ENCODE measurements at places on chromosomes 11 and 22. TPM values are rescaled to one million over a fixed set of nuclear protein-coding genes. Genes with fewer than 3 reads are reported as not detected.

- H3K4me3 ChIP-seq, result no peak overlapping the region
- H3K36me3 ChIP-seq, result no peaks in the 10 kb centered on the region
- no peak for DNase-seq
- H3K27ac ChIP-seq, result no peak overlapping the region
Measured at GRCh38 chr11:61076506-61077304, 25.6 kb upstream of the CD5 start.

GRCh38 chr11:64014356-64014755, 21.4 kb upstream of the FLRT1 start:
- peak; percentile 79 for DNase-seq
- H3K36me3 ChIP-seq, result no peaks in the 10 kb centered on the region
- H3K4me1 ChIP-seq, result no peaks in the 10 kb centered on the region
- no peak overlapping the region for H3K4me3 ChIP-seq
- H3K27me3 ChIP-seq, result no peaks in the 10 kb centered on the region

- no peaks in the 10 kb centered on the region for H3K27me3 ChIP-seq
- H3K4me3 ChIP-seq, result no peak overlapping the region
- DNase-seq, result no peak
Measured at GRCh38 chr11:70173018-70173417, 30.1 kb upstream of the FADD start.

DNA sequence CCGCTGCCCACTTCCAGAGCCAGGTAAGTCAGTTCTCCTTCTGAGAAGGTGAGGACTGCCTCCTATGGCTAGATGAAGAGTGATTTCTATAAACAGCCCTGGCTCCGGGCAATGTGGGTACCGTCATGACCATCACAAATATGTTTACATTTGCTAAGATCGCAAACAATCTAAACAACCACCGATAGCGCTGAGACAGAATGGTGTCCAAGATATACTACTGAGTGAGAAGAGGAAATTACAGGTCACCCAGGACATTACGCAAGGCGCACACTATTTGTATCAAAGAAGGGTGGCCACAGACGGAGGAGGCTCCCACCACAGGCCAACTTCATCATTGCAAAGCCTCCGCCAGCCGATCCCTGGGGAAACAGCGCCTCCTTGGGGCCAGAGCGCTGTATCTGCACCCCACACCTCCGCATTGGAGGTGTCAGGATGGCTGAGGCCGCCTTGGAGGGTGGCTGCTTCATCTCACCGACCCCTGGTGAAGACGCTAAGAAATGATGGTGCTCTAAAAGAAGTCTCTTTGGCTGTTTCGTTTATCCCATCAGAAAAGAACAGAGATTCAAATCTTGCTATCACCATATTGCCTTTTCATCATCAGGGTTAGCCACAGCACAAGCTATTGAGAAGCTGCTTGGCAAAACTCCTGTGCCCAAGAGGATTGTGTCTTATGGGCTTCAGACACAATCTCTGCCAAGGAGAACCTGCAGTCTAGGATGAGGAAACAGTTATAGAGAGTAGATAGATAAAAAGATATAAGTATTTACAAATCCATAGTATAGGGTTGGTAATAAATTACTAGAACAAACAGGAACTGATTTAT, 12.3 kb upstream of the ASRGL1 start:
- no peaks in the 10 kb centered on the region for H3K27me3 ChIP-seq
- no peaks in the 10 kb centered on the region for H3K36me3 ChIP-seq
- H3K4me1 ChIP-seq, result peaks cover 2% of the 10 kb centered on the region
- peak; percentile 55 for DNase-seq

Gene SAA4
- 1.3 TPM for total RNA-seq

Gene HEPN1
- total RNA-seq, result not detected

GRCh38 chr11:128021349-128022006, 565.9 kb downstream of the ETS1 start:
- peak; percentile 62 for DNase-seq
- H3K36me3 ChIP-seq, result no peaks in the 10 kb centered on the region
- no peak overlapping the region for H3K27ac ChIP-seq
- H3K4me3 ChIP-seq, result no peak overlapping the region
- H3K27me3 ChIP-seq, result no peaks in the 10 kb centered on the region

Gene ANO3
- total RNA-seq, result 1.5 TPM

- no peaks in the 10 kb centered on the region for H3K36me3 ChIP-seq
- H3K27ac ChIP-seq, result no peak overlapping the region
- H3K4me1 ChIP-seq, result peaks cover 3% of the 10 kb centered on the region
- DNase-seq, result no peak
- no peaks in the 10 kb centered on the region for H3K27me3 ChIP-seq
- H3K4me3 ChIP-seq, result no peak overlapping the region
Measured at GRCh38 chr11:131885431-131885830, 515.0 kb downstream of the NTM start.

Gene SEPTIN5
- 10.4 TPM for total RNA-seq

DNA sequence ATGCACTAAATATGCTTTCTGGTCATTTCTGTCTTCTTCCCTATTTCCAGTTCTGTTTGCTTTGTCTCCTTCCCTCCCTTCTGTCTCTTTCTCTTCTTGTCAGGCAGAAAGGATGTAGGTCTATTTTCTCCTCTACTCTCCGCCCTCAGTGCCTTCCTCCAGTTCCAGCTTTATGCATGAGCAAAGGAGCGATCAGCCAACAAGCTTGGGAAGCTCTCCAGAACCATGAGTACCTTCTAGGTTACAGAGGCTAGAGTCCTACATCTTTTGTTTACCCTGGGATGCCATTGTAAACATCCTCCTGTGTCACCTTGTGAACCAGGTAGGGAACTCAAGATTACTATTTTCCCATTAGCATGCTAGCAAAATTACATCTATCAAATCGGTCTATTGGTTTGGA, 7.9 kb upstream of the SPON1 start:
- H3K36me3 ChIP-seq, result no peaks in the 10 kb centered on the region
- H3K27ac ChIP-seq, result no peak overlapping the region
- H3K27me3 ChIP-seq, result no peaks in the 10 kb centered on the region
- DNase-seq, result no peak
- no peak overlapping the region for H3K4me3 ChIP-seq

GRCh38 chr11:113072237-113072858, 111.1 kb downstream of the NCAM1 start:
- no peaks in the 10 kb centered on the region for H3K4me1 ChIP-seq
- no peak for DNase-seq

GRCh38 chr22:38432264-38432663, 22.7 kb downstream of the KCNJ4 start:
- no peaks in the 10 kb centered on the region for H3K36me3 ChIP-seq
- H3K4me3 ChIP-seq, result no peak overlapping the region
- no peak overlapping the region for H3K27ac ChIP-seq
- H3K4me1 ChIP-seq, result no peaks in the 10 kb centered on the region
- DNase-seq, result no peak
- no peaks in the 10 kb centered on the region for H3K27me3 ChIP-seq

DNA sequence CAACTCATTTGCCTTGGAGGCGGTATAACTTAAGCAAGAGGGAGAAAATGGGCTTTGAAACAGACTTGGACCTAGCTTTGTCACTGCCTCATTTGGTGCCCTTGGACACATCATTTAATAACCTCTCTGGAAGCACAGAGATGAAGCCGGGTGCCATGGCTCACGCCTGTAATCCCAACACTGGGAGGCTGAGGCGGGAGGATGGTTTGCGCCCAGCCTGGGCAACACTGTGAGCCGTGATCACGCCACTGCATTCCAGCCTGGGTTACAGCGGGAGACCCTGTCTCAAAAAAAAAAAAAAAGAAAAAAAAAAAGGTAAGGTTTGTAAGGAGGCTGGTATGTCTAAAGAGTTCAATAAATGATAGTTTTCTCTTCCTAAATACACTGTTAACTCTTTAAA, 806 bp downstream of the COA4 start:
- DNase-seq, result no peak
- H3K36me3 ChIP-seq, result peaks cover 5% of the 10 kb centered on the region
- H3K27ac ChIP-seq, result peak overlapping the region; percentile 90

- H3K27ac ChIP-seq, result peak overlapping the region; percentile 54
- no peaks in the 10 kb centered on the region for H3K36me3 ChIP-seq
- no peak for DNase-seq
- H3K4me3 ChIP-seq, result no peak overlapping the region
- H3K4me1 ChIP-seq, result peaks cover 7% of the 10 kb centered on the region
Measured at GRCh38 chr11:47986219-47986618, 5.9 kb downstream of the PTPRJ start.

Gene OR6A2
- 0.25 TPM for total RNA-seq

Gene NLRP14
- 0.47 TPM for total RNA-seq

- H3K4me3 ChIP-seq, result no peak overlapping the region
- H3K27me3 ChIP-seq, result no peaks in the 10 kb centered on the region
- H3K27ac ChIP-seq, result no peak overlapping the region
- no peak for DNase-seq
- no peaks in the 10 kb centered on the region for H3K4me1 ChIP-seq
Measured at GRCh38 chr11:66874232-66874631, 17.4 kb downstream of the LRFN4 start.

DNA sequence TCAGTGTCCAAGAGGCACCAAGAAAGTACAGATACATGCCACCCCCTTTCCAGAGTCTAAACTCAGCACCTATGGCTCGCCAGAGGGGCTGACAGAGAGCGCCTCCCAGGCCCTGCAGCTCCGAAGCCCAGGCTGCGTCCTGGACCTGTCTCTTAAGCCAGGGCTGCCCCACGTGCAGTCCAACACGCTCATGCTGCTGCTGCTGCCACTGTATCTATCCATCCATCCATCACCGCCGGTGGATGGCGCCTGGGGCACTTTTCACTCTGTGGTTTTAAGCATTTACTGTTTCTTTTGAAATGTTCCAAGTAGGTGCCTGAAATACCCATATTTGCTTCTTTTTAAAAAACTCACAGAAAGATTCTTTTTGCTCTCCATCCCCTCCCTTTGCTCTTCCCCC, 41.8 kb downstream of the MACROD1 start:
- no peaks in the 10 kb centered on the region for H3K27me3 ChIP-seq
- H3K4me1 ChIP-seq, result peaks cover 5% of the 10 kb centered on the region
- no peak overlapping the region for H3K27ac ChIP-seq
- H3K36me3 ChIP-seq, result no peaks in the 10 kb centered on the region
- no peak for DNase-seq
- no peak overlapping the region for H3K4me3 ChIP-seq

DNA sequence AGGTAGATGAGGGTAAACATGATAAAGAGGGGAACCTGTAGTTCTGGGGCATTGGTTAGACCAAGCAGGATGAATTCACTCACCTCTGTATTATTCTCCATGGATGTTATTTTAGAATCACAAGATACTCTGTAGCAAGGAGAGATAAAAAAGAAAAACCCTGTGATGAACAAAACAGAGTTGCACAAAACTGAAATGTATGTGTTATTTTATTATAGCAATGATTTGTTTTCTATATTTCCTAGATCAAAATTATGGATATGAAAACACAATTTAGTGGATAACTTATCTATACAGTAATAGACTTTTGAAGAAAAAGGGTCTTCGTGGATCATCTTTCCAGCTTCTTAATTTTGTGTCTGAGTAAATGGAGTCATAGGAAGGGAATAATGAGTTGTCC, at the start of gene OR5B17:
Gene OR5B17 (minus strand): TSS at position 101 of the 400 bp plus-strand sequence. CDS start 0 bp downstream, at position 101.
- DNase-seq, result no peak
- H3K4me3 ChIP-seq, result no peak within 1 kb of the TSS
- no peaks in the 10 kb centered on the region for H3K36me3 ChIP-seq
- no peaks in the 10 kb centered on the region for H3K4me1 ChIP-seq
- no peaks in the 10 kb centered on the region for H3K27me3 ChIP-seq

Gene PDGFB
- 14.2 TPM for total RNA-seq

Gene NAALAD2
- 2.0 TPM for total RNA-seq

Gene MMP1
- total RNA-seq, result 0.82 TPM

Gene DCHS1
- total RNA-seq, result 17.0 TPM

DNA sequence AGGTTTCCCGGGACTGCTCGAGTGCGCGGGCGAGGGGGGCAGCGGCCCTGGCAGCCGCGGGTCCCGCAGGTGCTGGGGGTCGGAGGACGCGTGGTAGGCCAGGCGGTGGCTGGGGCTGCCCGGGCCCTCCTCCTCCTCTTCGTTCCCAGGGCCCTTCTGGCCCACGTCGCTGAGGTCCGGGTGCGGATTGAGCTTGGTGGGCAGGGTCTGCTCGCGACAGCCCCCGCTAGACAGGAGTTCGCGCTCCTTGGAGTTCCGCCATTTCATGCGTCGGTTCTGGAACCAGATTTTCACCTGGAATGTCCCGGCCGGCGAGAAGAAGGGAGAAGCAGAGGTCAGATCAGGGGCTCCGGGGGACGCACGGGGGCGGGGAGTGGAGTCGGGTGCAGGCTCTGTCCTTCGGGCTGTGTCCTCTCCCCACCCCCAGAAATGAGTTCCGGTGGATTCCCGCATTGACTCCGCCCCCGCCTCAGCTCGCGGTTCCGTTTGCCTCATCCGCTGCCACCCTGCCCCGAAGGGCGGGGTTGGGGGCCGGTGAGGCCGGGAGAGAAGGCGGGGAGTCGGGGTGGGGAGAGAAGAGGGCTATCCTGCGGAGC, 3.9 kb downstream of the DBX1 start:
- H3K4me3 ChIP-seq, result no peak overlapping the region
- H3K27me3 ChIP-seq, result peaks cover 64% of the 10 kb centered on the region

DNA sequence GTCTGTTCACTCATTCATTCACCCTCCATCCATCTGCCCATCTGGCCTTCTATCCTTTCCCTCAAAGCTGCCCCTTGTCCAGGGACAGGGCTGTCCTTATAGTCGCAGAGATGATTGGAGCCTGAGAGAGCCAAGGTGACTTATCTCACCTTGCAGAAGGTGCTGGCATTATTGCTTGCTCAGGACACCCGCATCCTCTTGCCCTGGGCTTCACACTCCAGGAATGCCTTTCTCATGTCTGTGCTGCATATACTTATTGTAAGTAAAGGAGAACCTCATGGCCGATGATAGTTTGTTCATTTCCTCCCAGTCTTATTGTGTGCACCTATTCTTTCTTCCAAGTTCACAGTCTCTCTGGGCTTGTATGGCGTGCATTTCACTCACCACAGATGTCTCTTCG, 49.1 kb upstream of the CCDC188 start:
- H3K36me3 ChIP-seq, result no peaks in the 10 kb centered on the region
- no peak for DNase-seq
- H3K4me1 ChIP-seq, result peaks cover 11% of the 10 kb centered on the region
- H3K4me3 ChIP-seq, result no peak overlapping the region
- H3K27me3 ChIP-seq, result peaks cover 4% of the 10 kb centered on the region
- no peak overlapping the region for H3K27ac ChIP-seq

Gene EIF4ENIF1
- 39.1 TPM for total RNA-seq

- H3K27me3 ChIP-seq, result no peaks in the 10 kb centered on the region
- no peak for DNase-seq
- no peaks in the 10 kb centered on the region for H3K4me1 ChIP-seq
- H3K27ac ChIP-seq, result no peak overlapping the region
- H3K36me3 ChIP-seq, result no peaks in the 10 kb centered on the region
- no peak overlapping the region for H3K4me3 ChIP-seq
Measured at GRCh38 chr11:126054882-126055281, 7.8 kb downstream of the CDON start.

- DNase-seq, result no peak
- H3K27ac ChIP-seq, result no peak overlapping the region
- no peaks in the 10 kb centered on the region for H3K36me3 ChIP-seq
- no peaks in the 10 kb centered on the region for H3K27me3 ChIP-seq
- no peaks in the 10 kb centered on the region for H3K4me1 ChIP-seq
Measured at GRCh38 chr11:103552086-103552485, 442.9 kb downstream of the DYNC2H1 start.

- DNase-seq, result peak; percentile 88
- H3K4me3 ChIP-seq, result no peak overlapping the region
- H3K27me3 ChIP-seq, result no peaks in the 10 kb centered on the region
- H3K36me3 ChIP-seq, result no peaks in the 10 kb centered on the region
- H3K27ac ChIP-seq, result no peak overlapping the region
Measured at GRCh38 chr22:37457093-37457893, 28.9 kb downstream of the MFNG start.
